Cortex of kidney (tissue), 1 donor: ENCODE measurements at places on chromosomes 7 and 10.

DNA sequence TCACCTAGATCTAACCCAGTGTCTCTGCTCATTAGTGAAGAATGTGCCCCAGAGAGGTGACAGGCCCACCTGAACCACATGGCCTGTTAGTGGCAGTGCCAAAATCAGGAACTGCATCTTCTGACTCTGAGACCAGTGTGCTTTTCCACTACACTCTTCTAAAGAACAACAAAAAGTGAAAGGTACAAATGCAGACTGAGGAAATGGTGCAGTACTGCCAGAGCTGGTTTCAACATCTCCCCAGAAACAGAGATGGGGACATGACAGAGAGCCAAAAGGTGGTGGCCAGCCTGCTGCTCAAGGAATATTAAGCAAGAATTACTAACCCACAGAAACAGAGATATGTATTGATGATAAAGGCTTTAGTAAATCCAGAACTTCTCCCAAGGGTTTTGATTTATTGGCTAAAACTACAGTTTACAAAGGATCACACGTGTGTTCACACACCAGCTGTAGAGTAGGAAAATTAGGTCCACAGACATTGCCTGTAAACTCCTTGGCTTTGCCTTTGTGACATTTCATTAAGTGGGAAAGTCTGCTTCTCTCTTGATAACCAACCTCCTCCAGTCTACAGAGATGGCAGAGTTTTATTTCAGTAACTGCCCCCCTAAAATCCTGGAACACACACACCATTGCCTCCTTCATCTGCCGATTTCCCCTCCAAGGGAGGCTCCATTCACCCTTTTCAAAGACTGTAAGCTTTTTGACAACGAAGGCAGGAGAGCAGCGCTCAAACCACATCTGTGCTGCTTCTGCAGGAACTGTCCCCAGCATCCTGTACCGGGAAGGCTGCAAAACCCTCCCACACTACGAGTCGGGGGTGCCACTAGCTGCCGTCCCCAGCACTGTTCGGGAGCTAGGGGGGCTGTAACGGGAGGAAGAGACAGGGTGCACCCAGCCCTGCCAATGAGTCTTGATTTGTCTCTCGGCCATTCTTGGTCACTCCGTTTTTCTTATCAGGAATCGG lies 29.8 kb downstream of the GSDME start:
- no peak for DNase-seq

DNA sequence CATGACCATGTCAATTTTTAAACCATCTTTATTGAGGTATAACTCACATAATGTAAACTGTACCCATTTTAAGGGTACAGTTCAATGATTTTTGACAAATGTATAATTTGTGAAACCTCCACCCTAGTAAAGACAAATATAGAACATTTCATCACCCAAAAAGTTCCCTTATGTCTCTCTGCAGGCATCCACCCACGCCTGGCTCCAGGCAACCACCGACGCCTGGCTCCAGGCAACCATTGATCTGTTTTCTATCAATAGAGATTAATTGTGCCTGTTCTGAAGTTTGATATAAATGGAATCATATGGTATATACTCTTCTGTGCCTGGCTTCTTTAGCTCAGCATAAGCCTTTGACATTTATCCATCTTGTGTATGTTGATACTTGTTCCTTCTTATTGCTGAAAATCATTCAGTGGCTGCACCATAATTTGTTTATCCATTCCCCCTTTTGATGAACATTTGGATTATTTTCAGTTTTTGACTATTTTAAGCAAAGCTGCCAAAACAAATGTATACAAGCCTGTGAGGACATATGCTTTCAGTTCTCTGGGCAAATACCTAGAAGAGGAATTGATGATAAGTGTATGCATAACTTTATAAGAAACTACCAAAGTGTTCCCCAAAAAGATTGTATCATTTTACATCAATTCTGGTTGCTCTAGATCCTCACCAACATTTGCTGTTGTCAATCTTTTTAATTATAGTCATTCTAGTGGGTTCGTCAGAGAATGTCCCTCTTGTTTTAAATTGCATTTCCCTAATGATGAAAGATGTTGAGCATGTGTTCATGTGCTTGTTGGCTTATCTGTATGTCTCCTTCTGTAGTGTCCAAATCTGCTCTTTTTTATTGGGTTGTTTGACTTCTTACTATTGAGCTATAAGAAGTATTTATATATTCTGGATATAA lies 55.7 kb upstream of the HECTD2 start:
- DNase-seq = no peak

DNA sequence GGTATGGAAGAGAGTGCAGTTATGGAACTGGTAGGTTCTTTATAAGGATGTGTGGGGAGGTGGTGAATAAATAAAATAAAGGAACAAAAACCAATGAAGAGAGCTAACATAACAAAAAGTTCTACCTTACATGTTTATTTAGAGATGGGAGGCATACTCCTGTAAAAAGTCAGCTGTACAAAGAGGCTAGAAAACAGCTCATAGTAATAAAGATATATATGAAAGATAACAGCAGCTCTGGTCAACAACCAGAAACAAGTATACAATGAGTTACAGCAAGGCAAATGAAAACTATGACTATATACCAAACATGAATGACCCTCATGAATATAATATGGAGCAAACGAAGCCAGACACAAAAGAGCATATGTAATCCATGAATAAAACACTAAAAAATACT lies 62.0 kb downstream of the FAM13C start:
- no peak for DNase-seq

- no peak for DNase-seq
These were observed 74.2 kb downstream of the MALSU1 start for GRCh38 chr7:23373151-23374004.

DNA sequence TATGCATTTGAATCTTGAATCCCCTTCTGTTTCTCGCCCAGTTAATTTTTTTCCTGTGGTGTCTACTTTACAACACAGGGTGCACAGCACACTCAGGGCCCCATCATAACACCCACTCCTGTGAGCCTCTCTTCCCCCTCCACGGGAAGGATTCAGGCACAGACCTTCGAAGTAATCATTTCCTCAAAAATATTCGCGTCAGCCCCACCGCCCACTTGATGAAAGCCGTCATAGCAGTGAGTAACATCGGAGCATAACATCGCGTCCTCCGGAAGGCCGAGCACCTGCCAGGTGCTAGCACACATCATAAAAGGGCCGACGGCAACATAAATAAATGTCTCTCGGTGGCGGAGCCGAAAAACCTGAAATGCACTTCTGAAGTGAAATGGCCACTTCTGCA lies 201.7 kb upstream of the ADARB2 start:
- no peak for DNase-seq

DNA sequence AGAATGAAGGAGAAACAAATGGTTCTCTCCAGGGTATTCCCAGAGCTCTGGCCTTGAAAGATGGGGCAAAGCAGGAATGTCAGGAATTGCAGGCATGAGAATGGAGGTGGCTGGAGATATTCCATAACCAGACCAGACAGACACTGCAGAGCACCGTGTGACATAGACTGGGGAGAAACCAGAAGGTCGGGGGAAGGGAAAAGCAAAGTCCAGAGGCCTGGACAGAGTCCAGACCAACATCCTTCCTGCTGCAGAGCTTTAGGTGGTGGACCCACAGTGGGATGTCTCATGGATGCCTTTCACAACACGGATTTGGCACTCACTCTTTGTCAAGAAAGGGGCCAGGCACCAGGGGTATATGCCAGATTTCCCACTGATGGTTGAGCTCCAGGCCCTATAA lies 177.2 kb upstream of the INHBA start:
- no peak for DNase-seq

DNA sequence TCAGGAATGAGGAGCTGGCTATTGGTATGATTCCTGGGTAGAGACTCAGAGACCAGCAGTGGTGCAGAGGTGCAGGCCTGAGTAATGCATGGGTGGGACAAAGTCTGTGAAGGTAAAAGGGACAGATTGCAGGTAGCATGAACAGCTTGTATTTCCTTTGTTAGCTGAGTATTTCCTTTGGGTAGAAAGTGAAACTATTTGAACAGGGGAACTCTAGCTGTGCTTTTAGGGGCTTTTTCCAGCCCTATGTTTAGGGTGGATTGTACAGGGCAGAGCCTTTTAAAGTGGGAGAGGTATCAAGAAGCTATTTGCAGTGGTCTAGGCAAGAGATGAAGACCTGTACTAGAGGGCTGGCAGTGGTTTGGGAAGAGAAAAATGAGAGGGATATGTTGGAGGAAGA lies 739.9 kb downstream of the REEP3 start:
- DNase-seq = no peak

GRCh38 chr10:101968286-101968939 lies 87.6 kb downstream of the ARMH3 start:
- DNase-seq = no peak

GRCh38 chr7:37363536-37364491 lies 84.8 kb downstream of the ELMO1 start:
- no peak for DNase-seq

DNA sequence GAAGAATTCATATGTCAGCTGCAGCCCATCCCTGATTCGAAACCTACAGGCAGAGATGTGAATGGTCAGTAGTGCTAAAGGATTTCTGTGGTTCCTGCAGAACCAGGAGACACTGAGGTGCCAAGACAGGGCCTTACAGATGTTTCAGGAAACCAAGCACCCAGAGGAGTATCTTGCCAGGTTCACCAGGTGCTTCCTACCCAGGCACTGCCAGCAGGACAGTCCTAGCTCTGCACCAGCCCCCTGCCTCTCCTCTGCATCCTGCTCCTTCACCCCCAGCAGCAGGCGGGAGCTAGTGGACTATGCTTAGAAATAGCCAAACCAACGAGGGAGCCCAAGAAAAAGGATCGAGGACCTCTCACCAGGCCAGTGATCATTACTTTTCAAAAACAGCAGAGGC lies 4.2 kb upstream of the IKZF1 start:
- no peak for DNase-seq

DNA sequence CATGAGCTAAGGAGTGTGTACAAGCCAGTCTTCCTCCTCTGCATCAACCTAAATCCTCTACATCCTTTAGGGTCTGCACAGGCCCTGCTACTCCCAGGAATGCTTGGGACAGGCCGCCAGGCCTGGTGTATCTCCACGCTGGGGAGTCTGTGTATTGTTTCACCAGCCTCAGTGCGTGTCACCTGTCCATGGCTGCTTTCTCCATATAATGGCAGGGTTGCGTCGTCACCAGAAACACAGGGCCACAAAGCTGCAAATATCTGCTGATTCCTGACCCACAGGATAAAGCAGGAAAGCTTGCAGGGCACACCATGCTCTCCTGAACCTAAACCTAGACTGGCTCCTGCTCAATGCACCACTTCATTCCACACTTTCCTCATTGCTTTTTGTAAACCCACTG lies 45.6 kb downstream of the COBL start:
- no peak for DNase-seq

DNA sequence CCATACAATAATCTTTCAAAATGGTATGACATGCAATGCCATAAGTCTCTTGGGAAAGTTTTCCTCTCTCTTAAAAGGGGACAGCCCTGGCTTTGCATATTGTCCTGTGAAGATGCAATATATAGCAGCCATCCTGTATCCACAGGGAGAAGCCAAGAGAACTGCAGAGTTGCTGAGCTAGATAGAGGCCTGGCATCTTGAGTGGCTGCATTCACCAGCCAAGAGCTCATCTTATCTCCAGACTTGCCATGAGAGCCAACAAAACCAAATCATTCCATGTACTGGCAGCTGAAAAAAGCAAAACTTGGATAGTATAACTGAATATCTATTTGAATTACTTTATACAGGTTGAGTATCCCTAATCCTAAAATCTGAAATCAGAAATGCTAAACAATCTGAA lies 348.8 kb downstream of the CALN1 start:
- no peak for DNase-seq

- no peak for DNase-seq
These were observed 533.5 kb downstream of the AUTS2 start for GRCh38 chr7:70131817-70132216.

GRCh38 chr10:125592897-125593296 lies 90.1 kb downstream of the TEX36 start:
- DNase-seq = no peak

GRCh38 chr7:108431099-108431498 lies 25.1 kb downstream of the NRCAM start:
- no peak for DNase-seq
